ENCODE measurements at places on chromosomes 2 and 18.

GRCh38 chr18:8705961-8706790 lies 820 bp downstream of the MTCL1 start:
- DNase-seq, result no peak

DNA sequence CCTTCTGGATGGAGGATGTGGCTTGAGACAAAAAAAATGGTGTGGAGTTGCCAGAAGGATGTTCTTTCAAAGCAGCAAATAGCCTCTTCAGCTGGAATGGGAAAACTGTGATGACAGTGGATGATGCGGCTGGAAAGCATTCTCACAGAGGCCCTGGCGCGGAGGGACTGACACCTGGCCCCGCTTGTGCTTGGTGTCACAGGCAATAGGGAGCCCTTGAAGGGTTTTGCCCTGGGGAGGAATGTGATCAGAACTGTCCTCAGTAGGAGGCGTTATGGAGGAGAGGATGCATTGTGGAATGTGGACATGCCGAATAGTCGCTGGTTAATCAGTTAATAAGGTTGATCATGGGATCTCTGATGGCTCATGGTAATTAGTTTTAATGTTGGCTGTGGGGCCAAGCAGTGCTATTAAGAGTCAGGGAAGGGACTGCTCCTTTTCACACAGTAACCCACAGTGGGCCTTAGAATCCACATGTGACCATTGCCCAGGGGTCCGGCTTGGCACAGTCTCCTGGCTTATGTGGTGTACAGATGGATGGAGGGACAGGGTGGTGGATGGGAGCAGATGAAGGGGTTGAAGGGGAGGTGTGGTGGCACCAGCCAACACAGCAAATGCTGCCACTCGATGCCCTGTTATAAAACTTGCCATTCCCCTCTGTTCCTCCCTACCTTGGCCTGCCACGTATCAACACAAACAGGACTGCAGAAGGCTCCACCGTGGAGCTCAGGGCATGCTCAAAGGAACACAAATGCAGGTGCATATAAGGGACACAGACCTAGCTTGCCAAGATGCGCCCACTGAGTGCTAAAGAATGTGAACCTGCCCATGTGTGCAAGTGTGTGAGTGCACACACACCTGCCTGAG lies 71.7 kb downstream of the CIB4 start:
- no peak for DNase-seq

GRCh38 chr2:66874411-66874810 lies 439.5 kb downstream of the MEIS1 start:
- no peak for DNase-seq

DNA sequence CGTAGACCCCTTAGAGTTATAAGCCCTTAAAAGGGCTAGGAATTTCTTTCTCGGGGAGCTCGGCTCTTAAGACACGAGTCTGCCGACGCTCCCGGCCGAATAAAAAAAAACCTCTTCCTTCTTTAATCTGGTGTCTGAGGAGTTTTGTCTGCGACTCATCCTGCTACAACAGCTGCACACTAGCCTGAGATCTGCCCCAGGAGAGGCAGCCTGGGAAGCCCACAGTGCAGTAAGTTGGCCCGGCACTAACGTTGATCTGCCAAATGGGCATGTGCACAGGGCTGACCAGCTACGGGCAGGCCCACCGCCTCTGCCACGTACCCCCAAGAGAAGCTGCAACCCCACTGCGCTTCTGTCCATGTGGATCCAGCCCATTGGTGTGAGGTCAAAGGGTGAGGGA lies 8.4 kb upstream of the LIMS2 start:
- DNase-seq, result no peak

GRCh38 chr2:1268034-1268433 lies 145.2 kb upstream of the TPO start:
- no peak for DNase-seq

GRCh38 chr18:3305354-3305762 lies 43.4 kb downstream of the MYL12B start:
- no peak for DNase-seq

GRCh38 chr2:241692448-241692847 lies 5.8 kb upstream of the DTYMK start:
- DNase-seq, result no peak

DNA sequence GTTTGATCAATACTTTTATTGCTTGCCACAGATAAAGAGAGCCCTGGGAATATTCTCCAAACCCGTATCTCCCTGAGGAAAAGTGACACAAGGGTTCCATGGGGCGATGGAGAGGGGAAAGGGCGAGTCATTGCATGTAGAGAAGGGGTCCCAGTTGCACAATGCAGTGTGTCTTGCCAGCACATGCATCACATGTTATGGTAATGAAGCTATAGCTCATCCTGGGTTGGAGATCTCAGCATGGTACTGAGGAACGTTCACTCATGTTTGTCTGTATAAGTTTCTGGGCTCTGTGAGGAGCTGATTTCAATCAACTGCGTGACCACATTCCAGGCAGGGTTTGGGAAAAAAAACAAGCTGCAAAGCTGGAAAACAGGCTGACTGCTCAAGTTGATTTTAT lies 220.7 kb upstream of the MC4R start:
- DNase-seq, result no peak

DNA sequence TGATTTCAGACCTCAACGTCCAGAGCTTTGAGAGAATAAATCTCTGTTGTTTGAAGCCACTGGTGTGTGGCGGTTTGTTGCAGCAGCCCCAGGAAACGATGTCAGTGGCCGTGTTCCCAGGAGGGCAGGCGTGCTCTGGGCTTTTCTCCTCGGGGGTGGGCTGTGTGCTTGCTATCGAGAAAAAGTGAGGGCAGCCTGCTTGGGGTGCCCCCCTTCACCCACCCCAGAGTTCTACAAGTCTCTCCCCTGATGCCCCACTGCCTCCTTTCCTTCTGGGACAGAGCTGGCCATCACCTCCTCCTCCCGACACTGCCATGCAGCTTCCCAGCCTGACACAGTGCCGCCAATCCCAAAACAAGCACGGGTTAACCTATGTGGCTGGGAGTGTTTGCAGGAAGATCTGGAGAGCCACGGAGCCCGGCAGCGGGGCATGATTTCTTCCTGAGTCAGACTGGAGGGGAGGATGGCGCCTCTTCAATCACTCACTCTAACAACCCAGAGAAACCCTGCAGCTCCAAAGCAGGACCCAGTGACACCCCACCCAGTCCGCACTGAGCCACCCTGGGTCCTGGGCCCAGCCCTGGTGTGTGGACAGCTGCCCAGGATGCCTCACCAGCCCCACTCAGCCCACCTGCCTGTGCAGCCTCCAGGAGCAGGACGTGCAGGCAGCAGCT lies 213.7 kb upstream of the RAB6C start:
- no peak for DNase-seq

DNA sequence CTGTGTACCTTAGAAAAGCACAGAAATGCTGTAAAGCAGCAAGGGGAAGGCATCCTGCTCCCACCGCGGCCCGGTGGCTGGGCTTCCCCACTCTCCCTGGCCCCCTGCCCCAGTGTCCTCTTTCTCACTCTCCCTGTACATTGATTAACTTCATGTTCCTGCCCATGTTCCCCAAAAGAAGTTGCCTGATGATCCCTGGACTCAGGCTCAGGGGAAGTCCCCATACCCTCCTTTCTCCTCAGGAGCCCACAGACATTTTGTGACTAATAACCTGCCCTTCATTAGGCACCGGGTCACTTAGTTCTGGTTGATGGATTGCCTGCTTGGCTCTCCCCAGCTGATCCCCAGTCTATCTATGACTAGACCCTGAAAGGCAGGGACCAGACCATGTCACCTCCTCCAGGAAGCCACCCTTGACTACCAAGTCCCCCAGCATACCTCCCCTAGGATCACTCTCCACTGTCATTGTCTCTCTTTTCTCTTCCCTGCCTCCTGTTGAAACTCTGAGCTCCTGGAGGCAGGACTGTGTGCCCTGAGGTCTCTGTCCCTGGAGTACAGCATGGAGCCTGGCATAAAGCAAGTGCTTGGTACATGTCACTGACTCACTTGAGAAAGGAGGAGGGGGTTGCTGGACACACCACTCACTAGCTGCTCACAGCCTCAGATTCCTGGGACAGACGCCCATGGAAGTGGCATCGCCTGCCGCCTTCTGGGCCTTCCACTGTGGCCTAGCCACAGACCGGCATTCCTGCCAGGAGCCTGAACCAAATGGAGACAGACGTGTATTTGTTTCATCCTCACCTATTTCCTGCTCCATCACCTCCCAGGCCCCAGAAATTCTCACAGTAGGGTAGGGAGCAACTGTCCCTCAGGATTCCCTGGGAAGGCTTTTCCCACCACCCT lies 13.5 kb downstream of the MALL start:
- no peak for DNase-seq

DNA sequence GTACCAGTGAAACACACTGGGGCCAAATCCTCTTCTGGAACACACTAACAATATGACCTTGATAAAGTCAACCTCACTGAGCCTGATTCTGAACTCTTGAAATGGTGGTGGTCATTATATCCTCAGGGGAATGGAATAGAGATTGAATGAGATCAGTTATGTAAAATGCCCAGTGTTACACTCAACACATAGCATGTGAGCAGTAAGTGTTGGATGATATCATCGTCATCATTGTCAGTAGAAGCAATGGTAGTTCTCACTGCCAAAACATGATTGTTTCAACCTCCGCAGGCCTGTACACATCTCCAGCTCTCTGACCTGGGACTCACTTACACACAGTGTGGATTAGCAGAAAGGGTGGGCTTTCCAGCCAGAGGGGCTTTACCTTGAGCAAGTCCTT lies 5.5 kb upstream of the ST8SIA3 start:
- DNase-seq, result no peak

- DNase-seq, result peak; percentile 39
Observed at GRCh38 chr2:8684878-8685696, 3.2 kb downstream of the ID2 start.

DNA sequence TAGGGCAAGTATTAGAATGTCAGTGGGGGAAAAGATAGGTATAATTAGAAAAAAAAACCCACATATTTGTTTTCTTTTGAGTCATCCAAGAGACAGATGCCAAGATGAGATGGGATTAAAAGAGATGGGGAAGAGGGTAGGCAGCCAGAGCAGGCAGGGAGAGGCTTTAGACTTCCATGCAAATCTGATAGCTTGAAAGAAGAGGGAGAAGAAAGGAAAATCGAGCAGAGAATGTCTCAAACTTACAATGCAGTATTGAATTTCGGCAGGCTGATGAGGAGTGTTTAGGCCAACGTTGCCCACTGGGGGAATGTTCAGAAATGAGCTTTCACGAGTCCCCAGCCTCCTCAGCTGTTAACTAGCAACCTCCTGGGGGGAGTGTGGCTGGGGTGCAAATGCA lies 91.3 kb downstream of the SPATS2L start:
- no peak for DNase-seq

DNA sequence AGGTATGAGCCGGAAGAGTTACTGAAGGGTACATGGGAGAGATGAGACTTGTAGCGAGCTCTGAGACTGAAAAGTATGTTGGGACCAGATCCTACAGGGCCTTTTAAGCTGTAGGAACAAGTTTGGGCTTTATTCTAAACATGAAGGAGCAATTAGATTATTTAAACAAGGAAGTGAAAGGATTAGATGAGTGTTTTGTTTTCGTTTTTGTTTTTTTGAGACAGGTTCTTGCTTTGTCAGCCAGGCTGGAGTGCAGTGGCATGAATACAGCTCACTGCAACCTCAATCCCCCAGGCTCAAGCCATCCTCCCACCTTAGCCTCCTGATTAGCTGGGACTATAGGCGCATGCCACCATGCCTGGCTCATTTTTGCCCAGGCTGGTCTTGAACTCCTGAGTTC lies 110.7 kb downstream of the C1D start:
- DNase-seq, result no peak

DNA sequence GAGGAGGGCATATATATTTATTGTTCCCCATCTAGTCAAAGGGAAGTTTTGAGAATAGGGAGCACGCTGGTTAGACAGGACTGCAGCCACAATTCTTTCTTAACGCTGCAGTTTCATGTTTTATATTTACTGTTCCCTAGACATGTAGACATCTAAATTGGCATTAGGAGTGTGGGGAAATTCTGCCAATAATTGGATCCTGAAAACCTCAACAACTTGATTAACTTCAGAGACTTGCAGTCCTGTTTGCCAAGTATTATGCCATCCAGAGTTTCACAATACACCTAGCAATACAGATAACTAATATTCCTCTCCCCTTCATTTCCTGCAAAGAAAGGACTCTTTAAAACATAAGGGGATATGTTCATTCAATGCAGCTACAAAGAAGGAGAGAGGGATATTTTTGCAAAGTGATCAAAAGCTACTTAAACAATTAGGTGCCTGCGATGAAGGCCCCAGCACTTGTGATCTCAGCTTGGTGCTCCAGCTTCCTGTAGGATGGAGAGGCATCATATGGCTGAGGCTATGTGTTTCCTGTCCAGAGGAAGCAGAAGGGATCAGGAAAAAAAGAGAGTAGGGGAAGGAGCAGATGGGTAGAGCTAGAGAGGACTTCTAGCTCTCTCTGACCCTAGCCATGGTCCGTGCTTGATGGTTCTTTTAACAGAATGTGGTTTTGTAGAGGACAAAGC lies 264.4 kb downstream of the MTX2 start:
- DNase-seq, result no peak

DNA sequence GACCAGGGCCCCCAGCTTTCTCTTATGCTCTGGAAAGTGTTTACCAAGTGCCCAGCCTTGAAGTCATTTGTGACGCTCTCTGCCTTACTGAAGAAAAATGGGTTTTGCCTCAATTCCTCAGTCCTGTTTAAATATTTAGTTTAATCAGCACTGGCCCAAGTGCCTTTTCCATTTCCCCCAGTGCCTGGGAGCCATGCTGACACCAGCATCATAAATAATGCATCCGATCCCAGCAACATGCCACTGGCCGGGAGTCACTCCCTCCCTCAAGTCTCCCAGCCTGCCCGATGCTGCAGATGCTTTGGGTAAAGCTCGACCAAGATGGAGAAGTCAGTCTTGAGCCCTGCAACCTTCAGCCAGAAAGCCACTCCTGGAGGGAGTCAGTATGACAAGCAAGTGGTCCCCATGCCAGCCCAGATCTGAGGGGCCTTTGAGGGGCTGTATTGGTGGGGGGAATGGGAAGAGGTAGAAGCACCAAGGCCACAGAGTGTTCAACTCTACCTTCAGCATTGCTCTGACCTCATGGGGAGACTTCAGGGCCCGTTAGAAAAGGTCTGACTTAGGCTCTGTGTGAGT lies 12.0 kb upstream of the MTA3 start:
- DNase-seq, result no peak

DNA sequence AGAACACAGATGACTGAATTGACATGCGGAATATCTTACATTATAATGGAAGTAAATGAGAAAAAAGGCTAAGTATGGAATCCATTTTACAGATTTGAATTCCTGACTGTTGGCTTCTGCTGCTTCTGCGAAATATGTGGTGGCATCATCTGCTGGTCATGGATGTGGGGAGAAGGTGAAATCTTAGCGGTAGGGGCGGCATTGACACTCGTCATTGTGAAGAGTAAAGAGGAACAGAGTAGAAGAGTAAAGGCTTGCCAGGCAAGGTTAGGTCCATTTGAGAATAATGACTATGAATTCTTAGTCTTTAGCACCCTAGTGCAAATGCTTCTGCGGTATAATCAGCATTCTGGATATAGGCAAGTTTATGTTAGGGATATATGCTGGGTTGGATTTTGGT lies 32.4 kb downstream of the ACTR3 start:
- no peak for DNase-seq

- no peak for DNase-seq
Observed at GRCh38 chr18:71252351-71252865, 963.6 kb downstream of the SOCS6 start.

Measured in DMS79 (cell line).